Naive thymus-derived CD4-positive, alpha-beta T cell (primary cell): ENCODE measurements at places on chromosomes 7 and 10. TPM values are rescaled to one million over a fixed set of nuclear protein-coding genes. Genes with fewer than 3 reads are reported as not detected.

The TRIM73 gene
- total RNA-seq, result 30.0 TPM

The OR2A5 gene
- total RNA-seq, result not detected

The KLF14 gene
- total RNA-seq, result 0.37 TPM

The SH2D4B gene
- 0.51 TPM for total RNA-seq

The GPRIN2 gene
- not detected for total RNA-seq

The ZNF804B gene
- total RNA-seq, result not detected

The FRAT1 gene
- total RNA-seq, result 21.8 TPM

The CFAP70 gene
- 2.5 TPM for total RNA-seq

The NODAL gene
- total RNA-seq, result not detected in 2 replicates

The CYP3A5 gene
- total RNA-seq, result not detected

DNA sequence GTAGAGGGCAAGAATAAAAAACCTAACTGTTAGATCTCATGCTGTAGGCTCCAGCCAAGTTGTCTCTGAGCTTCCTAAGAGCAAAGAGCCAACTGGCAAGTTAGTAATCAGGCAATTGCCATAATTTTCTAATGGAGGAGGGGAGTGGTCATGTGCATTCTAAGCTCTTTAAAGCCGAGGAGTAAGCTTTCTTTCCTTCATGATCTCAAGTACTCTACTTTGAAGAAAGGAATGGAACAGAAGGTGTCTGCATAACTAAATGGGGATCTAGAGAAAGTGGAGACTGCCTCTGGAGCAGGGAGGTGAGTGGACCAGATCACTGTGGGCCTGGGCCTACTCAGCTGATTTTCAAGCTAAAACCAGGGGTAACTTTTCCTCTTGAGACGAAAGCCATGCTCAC is 37.7 kb upstream of the TOMM7 start:
- H3K4me3 ChIP-seq, result no peak overlapping the region
- no peak overlapping the region for H3K27ac ChIP-seq
- no peaks in the 10 kb centered on the region for H3K36me3 ChIP-seq
- H3K4me1 ChIP-seq, result peaks cover 2% of the 10 kb centered on the region

DNA sequence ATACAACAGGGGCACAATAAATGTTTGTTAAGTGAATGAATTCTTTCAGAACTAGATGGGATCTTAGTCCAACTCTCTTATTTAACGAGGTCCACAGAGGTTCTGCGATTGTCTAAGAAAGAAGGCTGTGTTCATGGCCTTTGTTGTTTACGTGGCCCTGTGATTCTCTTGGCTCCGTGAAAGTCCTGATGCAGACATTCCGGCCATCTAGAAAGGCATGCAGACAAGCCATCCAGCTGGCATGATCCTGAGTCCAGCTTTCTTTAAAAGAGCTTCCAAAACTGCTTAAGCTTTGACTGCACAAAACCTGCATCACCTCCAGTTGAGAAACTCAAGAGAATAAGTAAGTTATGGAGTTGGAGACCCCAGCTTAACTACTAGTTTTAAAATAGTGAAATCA is 26.0 kb downstream of the EGFR start:
- no peak overlapping the region for H3K27ac ChIP-seq
- no peaks in the 10 kb centered on the region for H3K4me1 ChIP-seq
- H3K36me3 ChIP-seq, result no peaks in the 10 kb centered on the region
- H3K27me3 ChIP-seq, result no peaks in the 10 kb centered on the region
- DNase-seq, result no peak
- no peak overlapping the region for H3K4me3 ChIP-seq

- no peak for DNase-seq
- no peaks in the 10 kb centered on the region for H3K4me1 ChIP-seq
- H3K27me3 ChIP-seq, result no peaks in the 10 kb centered on the region
- H3K36me3 ChIP-seq, result no peaks in the 10 kb centered on the region
These were observed 48.2 kb upstream of the DPYSL4 start for GRCh38 chr10:132138596-132138995.

GRCh38 chr10:125355657-125356056 is 195.3 kb upstream of the CTBP2 start:
- H3K4me1 ChIP-seq, result no peaks in the 10 kb centered on the region
- H3K4me3 ChIP-seq, result no peak overlapping the region
- H3K27me3 ChIP-seq, result no peaks in the 10 kb centered on the region

- peaks cover 9% of the 10 kb centered on the region for H3K27me3 ChIP-seq
- DNase-seq, result no peak
- H3K4me1 ChIP-seq, result no peaks in the 10 kb centered on the region
- no peaks in the 10 kb centered on the region for H3K36me3 ChIP-seq
- H3K27ac ChIP-seq, result no peak overlapping the region
These were observed 124.1 kb downstream of the WDR11 start for GRCh38 chr10:120975072-120975867.

DNA sequence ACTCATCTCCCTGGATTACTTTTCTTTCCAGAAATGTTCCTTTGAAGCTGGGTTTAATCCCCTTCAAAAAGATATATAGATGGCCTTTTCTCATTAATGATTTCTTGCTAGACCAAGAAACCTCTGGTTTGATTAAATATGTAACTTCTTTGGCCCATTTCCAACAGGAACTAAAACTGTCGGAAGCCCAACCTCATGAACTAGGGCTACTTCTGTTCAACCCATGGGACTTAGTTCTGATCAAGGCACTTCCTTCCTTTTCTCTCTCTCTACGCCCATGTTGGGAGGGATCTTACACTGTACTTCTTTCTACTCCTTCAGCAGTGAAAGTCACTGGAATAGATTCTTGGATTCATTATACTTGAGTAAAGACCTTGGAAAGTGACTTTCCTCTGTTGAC is 83.6 kb downstream of the TMEM106B start:
- no peaks in the 10 kb centered on the region for H3K36me3 ChIP-seq
- H3K27ac ChIP-seq, result no peak overlapping the region
- H3K4me3 ChIP-seq, result no peak overlapping the region
- DNase-seq, result no peak

DNA sequence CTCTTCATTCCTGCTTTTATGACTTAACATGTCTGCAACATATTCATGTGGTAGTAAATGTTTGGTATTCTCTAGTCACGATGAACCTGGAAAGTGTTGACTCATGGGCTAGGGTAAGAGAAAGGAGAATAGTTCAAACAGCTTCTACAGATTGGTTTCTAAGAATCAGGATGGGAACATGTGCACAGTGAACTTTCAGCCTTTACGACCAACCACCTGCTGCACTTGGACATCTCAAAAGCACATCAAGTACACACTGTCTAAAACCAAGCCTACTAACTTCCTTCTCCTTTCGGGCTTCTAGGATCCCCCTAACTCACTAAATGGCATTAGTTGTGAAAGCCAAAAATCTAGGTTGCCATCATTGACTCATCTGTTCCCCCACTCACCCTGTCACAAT is 85.5 kb downstream of the CUL2 start:
- no peaks in the 10 kb centered on the region for H3K27me3 ChIP-seq
- no peak overlapping the region for H3K27ac ChIP-seq
- H3K4me1 ChIP-seq, result no peaks in the 10 kb centered on the region
- no peak overlapping the region for H3K4me3 ChIP-seq
- peaks cover 3% of the 10 kb centered on the region for H3K36me3 ChIP-seq

DNA sequence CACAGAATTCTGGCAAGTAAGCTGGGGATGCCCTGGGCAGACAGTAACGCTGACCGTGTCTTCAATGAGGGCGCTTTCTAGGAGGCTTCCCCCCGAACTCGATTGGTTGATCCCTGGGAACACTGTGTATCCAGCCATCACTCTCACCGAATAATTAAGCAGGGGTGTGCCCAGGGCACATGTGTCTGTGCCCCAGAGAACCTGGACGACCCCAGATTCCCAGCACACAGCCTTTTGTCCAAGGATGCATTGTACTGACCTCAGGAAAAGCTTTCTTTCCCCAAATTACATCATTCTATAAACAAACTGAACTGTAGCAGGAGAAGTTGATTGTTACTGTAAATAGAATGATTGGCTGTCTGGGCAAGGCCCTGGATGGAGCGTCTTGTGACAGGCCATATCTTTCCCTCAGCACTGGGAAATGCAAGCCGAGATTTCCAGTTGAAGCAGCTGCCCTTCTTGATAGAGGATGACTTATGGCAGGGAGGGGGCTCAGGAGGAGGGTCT is 6.6 kb upstream of the DEPP1 start:
- no peaks in the 10 kb centered on the region for H3K27me3 ChIP-seq
- no peaks in the 10 kb centered on the region for H3K4me1 ChIP-seq
- no peak overlapping the region for H3K27ac ChIP-seq
- H3K4me3 ChIP-seq, result no peak overlapping the region
- H3K36me3 ChIP-seq, result no peaks in the 10 kb centered on the region

- no peak for DNase-seq
- H3K27me3 ChIP-seq, result no peaks in the 10 kb centered on the region
- H3K36me3 ChIP-seq, result peaks cover 4% of the 10 kb centered on the region
- H3K4me1 ChIP-seq, result peaks cover 60% of the 10 kb centered on the region
- H3K27ac ChIP-seq, result peak overlapping the region; percentile 80
- H3K4me3 ChIP-seq, result peak overlapping the region; percentile 49
These were observed 51.2 kb upstream of the CARD11 start for GRCh38 chr7:3094701-3095445.

DNA sequence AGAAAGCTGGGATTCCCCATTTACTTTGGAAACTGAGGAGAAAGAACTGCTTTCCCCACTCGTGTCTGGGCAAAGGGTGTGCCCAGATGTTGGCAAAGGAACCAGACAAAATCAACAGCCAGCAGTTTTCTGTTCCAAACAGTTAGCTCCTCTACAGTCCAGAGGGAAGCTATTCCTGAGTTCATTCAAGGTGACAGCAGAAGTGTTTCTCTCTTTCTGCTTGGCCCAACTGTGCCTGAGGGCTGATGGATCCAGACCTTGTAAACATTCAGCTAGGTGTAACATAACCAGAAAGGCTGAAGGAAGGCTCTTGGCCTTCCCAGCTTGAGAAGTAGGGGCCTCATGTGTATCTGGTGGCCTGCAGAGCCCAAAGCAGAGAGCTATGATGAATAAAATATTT is 7.0 kb upstream of the ALDH18A1 start:
- peaks cover 6% of the 10 kb centered on the region for H3K36me3 ChIP-seq
- no peak for DNase-seq
- H3K4me1 ChIP-seq, result no peaks in the 10 kb centered on the region
- no peak overlapping the region for H3K4me3 ChIP-seq
- H3K27ac ChIP-seq, result no peak overlapping the region
- H3K27me3 ChIP-seq, result no peaks in the 10 kb centered on the region

DNA sequence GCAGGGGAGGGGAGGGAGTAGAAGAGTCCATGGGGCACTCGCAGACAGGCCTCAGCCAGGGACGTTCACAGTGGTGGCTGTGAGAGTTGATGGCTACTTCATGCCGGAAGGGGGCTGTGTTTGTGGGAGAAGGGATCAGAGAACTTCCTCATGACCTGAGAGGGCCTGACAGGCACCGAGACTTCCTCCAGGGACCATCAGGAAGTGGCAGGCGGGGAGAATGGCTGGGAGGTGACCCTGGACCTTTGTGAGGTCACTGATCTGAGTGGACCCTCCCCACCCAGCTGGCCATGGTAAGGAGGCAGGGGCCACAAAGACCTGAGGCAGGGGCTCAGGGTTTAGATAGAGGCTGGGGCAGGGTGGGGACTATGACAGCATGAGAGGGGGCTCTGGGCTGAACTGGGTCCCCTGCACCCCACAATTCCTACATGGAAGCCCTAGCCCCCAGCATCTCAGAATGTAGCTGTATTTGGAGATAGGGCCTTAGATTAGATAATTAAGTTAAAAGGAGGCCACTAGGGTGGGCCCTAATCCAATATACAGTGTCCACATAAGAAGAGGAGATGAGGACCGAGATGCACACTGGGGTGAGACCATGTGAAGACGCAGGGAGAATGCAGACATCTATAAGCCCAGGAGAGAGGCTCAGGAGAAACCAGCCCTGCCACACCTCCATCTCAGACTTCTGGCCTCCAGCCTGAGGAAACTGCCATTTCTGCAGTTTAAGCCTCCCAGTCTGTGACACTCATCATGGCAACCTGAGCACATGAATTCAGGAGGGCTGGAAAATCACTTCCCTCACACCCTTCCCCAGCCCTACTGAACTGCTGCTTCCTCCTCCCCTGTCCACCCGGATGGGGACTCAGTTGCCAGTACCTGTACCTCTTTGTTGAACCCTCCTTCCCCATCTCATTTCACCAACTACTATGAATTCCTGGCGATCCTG is 273.9 kb upstream of the ZNF32 start:
- H3K36me3 ChIP-seq, result no peaks in the 10 kb centered on the region
- peak; percentile 11 for DNase-seq
- H3K4me1 ChIP-seq, result no peaks in the 10 kb centered on the region
- H3K4me3 ChIP-seq, result no peak overlapping the region

DNA sequence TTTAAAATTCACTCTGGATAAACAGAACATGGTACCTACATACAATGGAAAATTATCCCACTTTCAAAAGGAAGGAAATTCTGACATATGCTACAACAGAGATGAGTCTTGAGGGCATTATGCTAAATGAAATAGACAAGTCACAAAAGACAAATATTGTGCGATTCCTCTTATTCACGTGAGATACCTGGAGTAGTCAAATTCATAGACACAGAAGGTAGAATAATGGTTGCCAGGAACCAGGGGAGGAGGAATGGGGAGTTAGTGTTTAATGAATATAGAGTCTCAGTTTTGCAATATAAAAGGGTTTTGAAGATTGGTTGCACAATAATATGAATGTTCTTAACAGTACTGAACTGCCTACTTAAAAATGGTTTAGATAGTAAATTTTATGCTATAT is 69.8 kb upstream of the WAC start:
- H3K4me1 ChIP-seq, result no peaks in the 10 kb centered on the region
- no peak overlapping the region for H3K27ac ChIP-seq
- H3K4me3 ChIP-seq, result no peak overlapping the region
- no peak for DNase-seq

DNA sequence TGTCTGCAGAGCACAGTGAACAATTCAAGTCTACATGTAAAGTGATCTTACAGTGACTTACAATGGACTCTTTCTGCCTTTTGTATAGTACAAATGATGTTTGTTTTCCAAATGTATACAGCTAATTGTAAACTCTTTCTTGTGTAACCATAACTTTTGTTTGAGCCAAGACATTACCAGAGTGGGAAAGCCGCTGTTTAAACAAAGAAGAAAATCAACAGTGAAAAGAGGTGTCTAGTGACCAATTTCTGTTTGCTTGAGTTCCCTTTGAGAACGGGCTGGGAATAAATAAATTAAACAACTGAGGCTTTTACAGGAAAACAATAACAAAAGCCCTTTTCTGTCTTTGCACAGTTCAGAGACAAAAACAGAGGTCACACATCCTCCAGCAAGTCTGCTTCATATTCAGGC is 1163.4 kb downstream of the CNTNAP2 start:
- H3K4me1 ChIP-seq, result no peaks in the 10 kb centered on the region
- no peaks in the 10 kb centered on the region for H3K27me3 ChIP-seq
- DNase-seq, result no peak
- H3K4me3 ChIP-seq, result no peak overlapping the region
- H3K27ac ChIP-seq, result no peak overlapping the region

DNA sequence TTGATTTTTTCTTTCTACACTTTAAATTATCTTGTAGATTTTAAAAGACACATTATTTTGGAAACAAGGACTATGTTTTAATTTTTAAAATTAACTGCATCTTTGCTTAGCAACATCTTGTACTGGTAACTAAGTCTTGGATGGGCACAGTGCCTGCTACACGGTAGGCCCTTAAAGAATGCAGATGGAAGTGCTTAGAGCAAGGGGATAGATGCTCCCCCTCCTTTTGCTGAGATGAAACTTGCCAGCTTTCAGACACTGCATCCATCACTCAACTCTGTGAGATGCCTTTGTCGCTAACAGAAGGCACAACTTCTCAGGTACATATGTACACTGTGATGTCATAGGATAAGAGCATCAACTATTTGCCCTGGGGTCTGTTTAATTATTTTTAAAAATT is 103.9 kb downstream of the LRRC18 start:
- H3K36me3 ChIP-seq, result no peaks in the 10 kb centered on the region
- H3K4me3 ChIP-seq, result no peak overlapping the region
